Karpas-422 (cell line): ENCODE measurements at places on chromosomes 6 and 20. TPM values are rescaled to one million over a fixed set of nuclear protein-coding genes. Genes with fewer than 3 reads are reported as not detected.

- no peaks in the 10 kb centered on the region for H3K36me3 ChIP-seq
- no peaks in the 10 kb centered on the region for H3K4me1 ChIP-seq
- DNase-seq: no peak
- H3K27me3 ChIP-seq: no peaks in the 10 kb centered on the region
Observed at GRCh38 chr6:82602776-82603175, 239.2 kb downstream of the TPBG start.

DNA sequence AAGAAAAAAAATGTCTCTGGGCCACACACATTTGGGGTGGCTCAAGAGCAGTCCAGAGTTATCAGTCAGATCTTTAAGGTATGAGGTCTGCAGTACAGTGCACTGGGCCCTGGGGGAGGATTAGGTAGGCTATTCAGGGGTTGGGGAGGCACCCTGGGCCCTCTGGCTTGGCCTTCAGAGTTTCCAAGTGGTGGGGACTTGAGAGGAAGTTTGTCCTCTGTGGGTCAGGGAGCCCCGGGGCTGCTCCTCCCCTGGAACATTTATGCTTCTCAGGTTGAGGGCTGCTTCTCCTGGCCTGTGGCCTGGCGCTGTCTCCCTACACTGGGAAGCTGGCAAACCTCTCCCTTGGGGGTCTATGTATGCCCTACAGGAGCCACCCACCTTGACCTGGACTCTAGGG is 46.0 kb downstream of the PTK7 start:
- H3K27me3 ChIP-seq: no peaks in the 10 kb centered on the region
- H3K4me1 ChIP-seq: peaks cover 4% of the 10 kb centered on the region
- H3K27ac ChIP-seq: no peak overlapping the region
- DNase-seq: no peak

GRCh38 chr6:170280689-170281045 is 10.2 kb downstream of the DLL1 start:
- H3K4me1 ChIP-seq: peaks cover 20% of the 10 kb centered on the region
- H3K27me3 ChIP-seq: no peaks in the 10 kb centered on the region
- H3K4me3 ChIP-seq: peak overlapping the region; percentile 58
- no peak overlapping the region for H3K27ac ChIP-seq

The REM1 gene
- total RNA-seq: not detected in 2 replicates

DNA sequence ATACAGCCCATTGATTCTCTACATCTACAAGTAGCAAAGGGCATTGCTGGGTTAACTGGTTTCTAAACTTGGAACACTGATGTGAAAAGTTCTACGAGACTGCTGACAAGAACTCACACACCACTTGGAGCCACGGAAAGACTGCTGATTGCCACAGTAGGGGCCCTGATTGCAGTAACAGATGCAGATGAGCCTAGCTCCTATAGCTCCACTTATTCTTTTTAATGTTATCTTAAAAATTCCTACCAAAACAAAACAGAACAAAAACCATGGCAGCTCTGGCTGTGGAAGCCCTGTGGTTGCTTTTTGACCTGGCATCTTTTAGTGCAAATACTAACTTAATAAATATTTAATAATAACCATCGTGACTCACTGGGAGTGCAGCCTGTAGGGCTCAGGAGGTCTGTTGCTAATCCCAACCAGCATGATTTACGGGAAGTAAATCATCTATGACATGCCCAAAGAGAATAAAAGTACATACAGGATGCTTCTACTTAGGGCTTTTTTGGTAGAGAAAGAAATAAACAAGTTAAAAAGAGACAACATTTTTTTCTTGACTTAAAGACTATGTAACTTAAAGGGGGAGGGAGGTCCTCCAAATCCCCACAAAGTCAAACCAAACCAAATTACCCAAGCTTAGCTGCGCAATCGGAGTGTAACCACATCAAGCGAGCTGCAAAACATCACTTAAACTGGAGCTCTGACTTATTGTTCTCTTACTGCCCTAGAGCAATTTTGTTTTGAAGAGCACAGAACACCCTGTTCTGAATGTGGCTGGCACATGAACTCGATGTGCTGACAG is 87.2 kb downstream of the FKBP5 start:
- peak overlapping the region; percentile 31 for H3K27ac ChIP-seq
- no peak for DNase-seq
- H3K27me3 ChIP-seq: no peaks in the 10 kb centered on the region
- H3K4me1 ChIP-seq: peaks cover 36% of the 10 kb centered on the region
- H3K36me3 ChIP-seq: no peaks in the 10 kb centered on the region; the same call in 1 of the 2 replicates
- peak overlapping the region; percentile 25; the same call in 1 of the 2 replicates for H3K4me3 ChIP-seq

The CD40 gene
- total RNA-seq: 6.3 and 12.1 TPM in 2 replicates

GRCh38 chr20:58420798-58421496 is 31.9 kb downstream of the VAPB start:
- H3K36me3 ChIP-seq: peaks cover 41% of the 10 kb centered on the region
- no peak for DNase-seq
- H3K4me1 ChIP-seq: peaks cover 6% of the 10 kb centered on the region
- no peak overlapping the region for H3K27ac ChIP-seq
- H3K4me3 ChIP-seq: no peak overlapping the region

- no peak overlapping the region for H3K4me3 ChIP-seq
- H3K27ac ChIP-seq: no peak overlapping the region
- no peaks in the 10 kb centered on the region for H3K4me1 ChIP-seq
- H3K36me3 ChIP-seq: no peaks in the 10 kb centered on the region
Observed at GRCh38 chr6:162372106-162372505, 355.5 kb downstream of the PRKN start.

GRCh38 chr6:167106406-167106805 is 16.5 kb upstream of the CCR6 start:
- no peaks in the 10 kb centered on the region for H3K27me3 ChIP-seq
- peaks cover 12% of the 10 kb centered on the region for H3K4me1 ChIP-seq
- no peak for DNase-seq
- H3K36me3 ChIP-seq: no peaks in the 10 kb centered on the region

The HLA-DRA gene
- total RNA-seq: 1,241 and 1,934 TPM in 2 replicates

DNA sequence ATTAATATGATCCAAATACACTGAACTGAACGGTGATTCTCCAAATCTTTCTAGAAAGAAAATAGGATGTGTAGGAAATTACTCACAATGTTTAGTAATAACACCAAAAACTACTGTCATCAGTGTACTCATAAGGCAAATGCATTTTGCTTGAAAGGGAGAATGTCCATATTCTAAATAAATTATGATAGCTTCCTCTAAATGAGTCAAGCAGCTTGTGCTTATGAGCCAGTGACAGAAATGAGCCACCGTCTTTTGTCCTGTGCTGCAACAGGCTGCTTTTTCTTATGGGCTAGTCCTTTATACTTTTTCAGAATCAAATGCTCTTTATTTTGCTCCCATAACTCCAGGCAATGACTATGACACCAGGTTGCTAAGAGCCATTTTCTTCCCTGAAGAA is 4.5 kb upstream of the ZNF451 start:
- no peak overlapping the region for H3K27ac ChIP-seq
- H3K36me3 ChIP-seq: no peaks in the 10 kb centered on the region; the same call in 1 of the 2 replicates
- H3K4me1 ChIP-seq: peaks cover 8% of the 10 kb centered on the region
- no peak overlapping the region for H3K4me3 ChIP-seq
- DNase-seq: no peak

The DDAH2 gene
- 13.3 and 24.0 TPM in 2 replicates for total RNA-seq
